ENCODE measurements at places on chromosomes 7 and 10.
A peak's percentile ranks its signal among the peaks of the same experiment; 100 is the strongest.

DNA sequence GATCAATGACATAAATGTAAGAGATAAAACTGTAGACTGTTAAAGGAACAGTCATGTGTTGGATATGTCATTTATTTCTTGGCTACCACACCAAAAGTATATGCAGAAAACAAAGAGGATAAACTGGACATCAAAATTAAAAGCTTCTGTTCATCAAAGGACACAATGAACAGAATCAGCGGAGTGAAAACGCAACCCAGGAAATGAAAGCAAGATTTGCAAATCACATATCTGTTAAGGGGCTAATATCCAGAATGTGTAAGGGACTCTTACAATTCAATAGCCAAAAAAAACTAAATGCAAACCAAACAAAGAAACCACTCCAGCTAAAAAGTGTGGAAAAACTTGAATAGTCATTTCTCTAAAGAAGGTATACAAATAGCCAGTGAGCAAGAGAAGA, 164.3 kb downstream of the ZMYND11 start:
- DNase-seq = no peak

DNA sequence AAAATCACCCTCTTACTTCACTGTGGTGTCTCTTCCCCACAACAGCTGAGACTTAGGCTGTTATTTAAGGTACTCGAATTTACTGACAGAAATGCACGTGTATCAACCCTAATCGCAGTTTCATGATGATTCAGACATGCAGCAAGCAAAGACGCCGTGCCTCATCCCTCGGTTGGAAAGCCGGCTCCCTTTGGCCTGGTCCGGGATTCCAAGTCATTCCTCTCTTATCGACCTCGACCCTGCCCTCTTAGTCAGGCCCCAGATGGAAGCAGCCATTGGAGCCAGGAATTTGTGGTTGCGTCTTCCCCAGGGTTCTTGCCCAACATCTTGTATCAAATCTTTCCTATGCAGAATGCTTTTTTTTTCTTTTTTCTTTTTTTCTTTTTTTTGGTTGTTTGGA, 229.5 kb downstream of the GATA3 start:
- DNase-seq = no peak

DNA sequence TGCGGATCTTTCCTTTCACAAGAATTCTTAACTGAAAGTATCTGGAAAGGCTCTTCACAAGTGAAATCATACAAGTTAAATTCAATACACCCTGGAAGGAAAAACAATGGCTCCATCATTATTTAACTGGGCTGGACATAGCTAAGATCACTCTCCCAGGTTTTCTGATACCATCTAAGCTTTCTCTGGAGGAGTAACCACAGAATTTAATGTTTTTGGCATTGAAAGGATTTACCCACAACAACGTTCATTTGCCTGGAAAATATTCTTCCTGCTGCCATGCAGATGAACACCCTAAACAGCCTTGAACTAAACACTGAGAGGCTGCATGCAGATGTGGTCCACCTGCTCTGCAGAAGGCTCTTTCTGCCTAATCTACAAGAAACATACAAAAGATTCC, 4.3 kb downstream of the NEBL start:
- DNase-seq = no peak

GRCh38 chr7:106220307-106220706, 64.5 kb downstream of the NAMPT start:
- DNase-seq = no peak

DNA sequence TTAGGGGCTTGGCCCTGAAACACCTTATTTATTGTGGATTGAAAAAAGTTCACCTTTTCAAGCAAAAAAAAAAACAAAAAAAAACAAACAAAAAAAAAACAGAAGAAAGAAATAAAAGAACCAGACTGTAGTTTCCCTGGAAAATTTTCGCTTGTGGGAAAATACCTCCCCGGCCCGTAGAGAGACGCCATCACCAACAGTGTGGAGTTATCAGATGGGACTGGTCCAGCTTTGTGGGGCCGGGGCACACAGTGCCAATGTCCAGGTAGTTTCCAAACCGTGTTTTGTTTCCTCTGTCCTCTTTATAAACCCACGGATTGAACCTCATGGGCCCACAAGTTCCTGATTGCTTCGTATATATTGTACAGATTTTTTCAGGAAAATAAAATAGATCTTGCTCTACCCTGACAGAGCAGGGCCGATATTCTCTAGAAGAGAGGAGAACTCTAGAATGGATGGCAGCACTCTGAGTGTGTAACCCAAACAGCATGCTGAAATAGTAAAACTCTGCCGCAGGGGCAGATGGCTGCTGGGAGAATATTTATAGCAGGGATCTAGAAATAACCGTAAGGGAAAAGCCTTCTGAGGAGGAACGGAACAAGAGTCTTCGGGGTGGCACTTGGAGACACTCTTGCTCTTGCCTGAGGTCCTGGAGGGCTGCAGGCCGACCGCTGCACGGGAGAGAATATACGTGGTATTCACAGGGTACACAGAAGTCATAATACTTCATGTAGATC, 241.0 kb downstream of the FRMD4A start:
- no peak for DNase-seq

- DNase-seq = peak; percentile 20
Measured at GRCh38 chr10:6347391-6347951, 144.7 kb downstream of the PFKFB3 start.

- no peak for DNase-seq
Measured at GRCh38 chr10:86048571-86048970, 318.0 kb downstream of the GRID1 start.

GRCh38 chr10:13066527-13066926, 33.4 kb upstream of the OPTN start:
- DNase-seq = no peak

DNA sequence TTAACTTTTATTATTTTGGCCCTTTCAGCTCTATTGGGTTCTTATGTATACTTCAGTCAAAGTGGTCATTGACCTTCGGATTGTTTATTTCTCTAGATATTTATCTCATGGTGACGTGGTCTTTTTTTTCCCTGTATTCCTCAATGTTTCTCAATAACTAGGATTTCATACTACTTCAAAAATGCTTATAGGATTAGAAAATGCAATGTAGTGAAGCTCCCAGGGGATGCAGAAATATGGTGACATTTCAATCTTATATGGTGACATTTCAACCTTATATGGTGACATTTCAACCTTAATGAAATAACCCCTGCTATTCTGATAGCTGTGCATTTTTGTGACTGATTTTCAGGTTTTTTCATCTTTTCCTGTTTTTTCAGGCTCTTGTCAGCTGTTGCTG, 51.4 kb downstream of the CHRM2 start:
- no peak for DNase-seq

GRCh38 chr10:105354010-105354409, 712.9 kb downstream of the SORCS3 start:
- DNase-seq = no peak

- DNase-seq = peak; percentile 66
Measured at GRCh38 chr10:95741807-95742467, 14.0 kb upstream of the ENTPD1 start.

Measured in A673 (cell line).